ENCODE measurements at places on chromosomes 16 and 17.
A peak's percentile ranks its signal among the peaks of the same experiment; 100 is the strongest.

GRCh38 chr17:41972571-41973407, 6.2 kb downstream of the CNP start:
- DNase-seq: no peak

- DNase-seq: no peak
Measured at GRCh38 chr16:81558077-81558443, 113.5 kb downstream of the CMIP start.

- no peak for DNase-seq
Measured at GRCh38 chr16:17453364-17454038, 17.3 kb downstream of the XYLT1 start.

DNA sequence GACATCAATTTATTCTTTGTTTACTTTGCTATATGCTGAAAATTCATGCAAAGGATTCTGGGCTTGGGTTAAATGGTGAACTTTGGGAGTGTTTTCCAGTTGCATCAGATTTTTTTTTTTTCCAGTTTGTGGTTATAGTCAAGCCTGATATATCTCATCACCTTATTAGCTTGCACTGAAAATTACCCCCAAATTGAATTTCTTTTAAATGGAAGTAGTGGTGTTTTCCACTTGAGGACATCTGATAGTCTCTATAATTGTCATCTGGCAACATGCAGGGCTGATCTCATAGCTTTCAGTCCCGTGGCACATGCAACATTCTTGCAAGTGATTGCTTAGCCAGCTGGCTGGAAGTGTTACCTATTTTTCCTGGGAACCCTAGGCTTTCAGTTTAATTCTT, 4.7 kb upstream of the KRTAP3-1 start:
- DNase-seq: no peak

DNA sequence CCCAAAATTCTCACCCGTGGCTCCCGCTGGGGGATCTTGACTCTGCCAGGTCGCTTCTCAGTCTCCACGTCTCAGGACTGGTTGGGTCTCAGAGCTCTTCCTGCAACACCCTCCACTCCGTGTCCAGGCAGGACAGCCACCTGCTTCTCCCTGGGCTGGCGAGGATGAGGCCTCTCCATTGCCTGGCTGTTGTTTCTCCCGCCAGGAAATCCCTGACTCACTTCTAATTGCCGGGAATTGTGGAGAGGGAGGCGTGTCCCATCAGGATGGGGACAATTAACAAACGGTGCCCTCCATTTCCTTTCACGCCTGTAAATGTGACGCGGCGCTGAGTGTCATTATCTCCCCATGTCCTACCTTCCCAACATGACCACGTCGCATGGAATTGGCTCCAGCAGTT, 204.5 kb downstream of the RBFOX3 start:
- DNase-seq: no peak

GRCh38 chr16:52584354-52585320, 37.7 kb upstream of the TOX3 start:
- DNase-seq: no peak

DNA sequence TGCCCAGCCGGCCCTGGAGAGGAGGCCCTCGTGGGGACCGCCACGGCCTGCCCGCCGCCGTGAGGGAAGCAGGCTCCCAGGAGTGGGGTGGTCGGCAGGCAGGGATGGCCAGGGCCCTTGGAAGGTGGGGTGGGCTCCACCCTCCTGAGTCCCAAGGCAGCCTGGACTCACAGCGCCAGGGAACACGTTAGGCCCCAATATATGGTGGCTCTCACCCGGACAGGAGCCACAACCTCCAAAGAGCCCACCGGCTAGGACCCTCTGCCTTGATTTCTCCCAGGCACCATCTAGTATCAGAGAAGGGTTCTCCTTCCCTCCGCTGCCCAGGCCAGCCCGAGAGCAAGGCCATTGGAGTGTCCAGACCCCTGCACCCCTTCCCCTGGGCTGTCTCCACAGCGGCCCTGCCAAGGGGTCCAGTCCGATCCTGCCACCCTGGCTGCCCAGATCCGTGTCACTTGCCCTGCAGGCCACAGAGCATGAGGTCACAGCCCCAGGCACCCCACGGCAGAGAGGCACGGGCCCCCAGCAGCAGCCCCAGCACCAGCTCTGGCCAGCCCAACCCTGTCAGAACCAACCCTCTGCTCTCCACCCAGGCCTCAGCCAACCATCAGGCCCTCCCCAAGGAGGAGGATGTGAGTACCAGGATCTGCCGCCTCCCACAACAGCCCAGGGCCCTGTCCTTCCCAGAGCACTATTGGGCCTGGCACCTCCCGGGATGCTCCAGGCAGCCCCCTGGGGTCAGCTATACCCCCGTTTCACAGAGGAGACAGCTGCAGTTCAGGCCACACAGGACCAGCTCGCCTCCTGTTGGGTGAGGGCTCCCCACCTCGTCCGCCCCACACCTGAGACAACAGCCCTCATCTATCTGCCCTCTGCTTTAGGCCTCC, 1.1 kb upstream of the AXIN1 start:
- DNase-seq: no peak

GRCh38 chr16:2044541-2044940, 3.1 kb downstream of the NTHL1 start:
- no peak for DNase-seq

DNA sequence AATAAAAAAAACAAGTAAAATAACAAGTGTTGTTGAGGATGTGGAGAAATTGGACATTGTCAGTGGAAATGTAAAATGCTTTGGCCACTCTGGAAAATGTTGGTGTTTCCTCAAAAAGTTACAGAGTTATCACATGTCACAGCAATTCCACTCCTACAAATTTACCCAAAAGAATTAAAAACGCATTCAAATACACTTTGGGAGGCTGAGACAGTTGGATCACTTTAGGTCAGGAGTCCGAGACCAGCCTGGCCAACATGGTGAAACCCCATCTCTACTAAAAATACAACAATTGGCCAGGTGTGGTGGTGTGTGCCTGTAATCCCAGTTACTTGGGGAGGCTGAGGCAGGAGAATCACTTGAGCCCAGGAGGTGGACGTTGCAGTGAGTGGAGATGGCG, 5.6 kb downstream of the TOP3A start:
- DNase-seq: no peak

GRCh38 chr17:81740395-81740961, 28.4 kb downstream of the SLC25A10 start:
- DNase-seq: no peak

DNA sequence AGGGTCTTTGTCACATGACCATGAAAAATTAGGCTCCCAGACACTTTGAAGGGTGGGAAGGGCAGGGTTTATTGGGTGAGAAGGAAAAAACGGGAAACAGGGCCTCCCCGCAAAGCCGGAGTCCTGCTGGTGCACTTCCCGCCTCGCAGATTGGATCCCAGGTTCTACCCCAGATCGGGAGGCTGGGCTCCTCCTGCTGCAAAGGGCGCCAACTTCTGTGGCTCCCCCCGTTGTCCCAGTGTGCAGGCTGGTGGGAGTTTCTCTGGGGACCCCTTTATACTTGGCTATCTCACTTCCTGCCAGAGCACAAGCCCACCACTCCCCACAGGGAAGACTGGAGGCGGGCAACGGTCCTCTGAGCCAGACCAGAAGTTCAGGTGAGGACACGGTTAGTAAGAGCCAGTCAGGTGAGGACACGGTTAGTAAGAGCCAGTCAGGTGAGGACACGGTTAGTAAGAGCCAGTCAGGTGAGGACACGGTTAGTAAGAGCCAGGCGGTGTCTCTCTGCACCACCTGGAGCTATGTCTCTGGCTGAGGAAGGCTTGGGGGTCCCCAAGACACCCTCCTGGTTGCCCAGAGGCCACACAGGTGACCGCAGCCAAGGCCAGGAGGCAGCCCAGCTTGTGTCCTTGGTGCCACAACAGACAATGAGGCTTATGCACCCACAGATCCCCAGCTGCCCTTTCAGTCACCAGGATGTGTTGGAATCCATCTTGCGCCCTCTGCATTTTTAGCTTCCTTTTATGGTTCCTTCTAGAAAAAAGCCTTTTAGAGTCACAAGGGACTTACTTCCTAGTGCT, 48.1 kb upstream of the CHMP6 start:
- DNase-seq: no peak

GRCh38 chr16:29148867-29149272, 164.0 kb downstream of the LAT start:
- DNase-seq: no peak

- peak; percentile 41 for DNase-seq
Measured at GRCh38 chr16:1923299-1924034, 5.3 kb upstream of the HS3ST6 start.

DNA sequence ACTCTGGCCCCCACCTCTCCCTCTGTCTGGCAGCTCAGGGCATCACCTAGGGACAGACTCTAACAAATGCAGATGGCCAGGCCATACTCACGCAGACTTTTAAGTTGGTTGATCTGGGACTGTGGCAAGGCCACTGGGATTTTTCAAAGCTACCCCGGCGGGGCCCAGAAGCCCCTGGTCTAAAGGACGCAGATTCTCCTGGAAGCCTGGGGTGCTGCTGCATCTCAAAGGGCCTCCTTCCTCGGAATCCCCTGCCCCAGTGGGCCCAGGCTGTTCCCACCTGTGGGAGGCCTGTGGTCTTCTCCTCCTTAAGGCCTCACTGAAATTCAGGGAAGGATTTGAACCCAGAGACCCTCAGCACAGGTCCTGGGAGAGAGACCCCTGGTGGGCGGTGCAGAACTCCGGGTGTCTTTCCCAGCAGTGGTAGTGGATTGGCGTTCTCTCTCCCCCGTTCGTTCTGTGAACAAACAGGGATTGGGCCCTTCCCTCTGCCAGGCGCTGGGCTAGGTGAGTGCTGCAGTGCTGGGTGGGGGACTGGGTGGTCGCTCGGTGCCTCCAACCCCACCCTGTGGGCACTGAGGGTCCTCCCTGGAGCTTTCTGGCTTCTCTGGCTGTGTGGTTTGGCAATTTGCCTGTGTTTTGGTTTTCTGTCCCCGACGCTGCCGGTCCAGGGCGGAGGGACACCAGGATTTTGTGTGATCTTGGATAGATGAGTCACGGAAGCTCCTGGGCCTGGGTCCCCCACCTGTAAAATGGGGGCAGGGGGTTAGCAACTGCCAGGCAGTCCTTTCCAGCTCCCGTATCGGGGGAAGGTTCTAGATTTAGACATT, 160.5 kb upstream of the GSE1 start:
- DNase-seq: no peak

DNA sequence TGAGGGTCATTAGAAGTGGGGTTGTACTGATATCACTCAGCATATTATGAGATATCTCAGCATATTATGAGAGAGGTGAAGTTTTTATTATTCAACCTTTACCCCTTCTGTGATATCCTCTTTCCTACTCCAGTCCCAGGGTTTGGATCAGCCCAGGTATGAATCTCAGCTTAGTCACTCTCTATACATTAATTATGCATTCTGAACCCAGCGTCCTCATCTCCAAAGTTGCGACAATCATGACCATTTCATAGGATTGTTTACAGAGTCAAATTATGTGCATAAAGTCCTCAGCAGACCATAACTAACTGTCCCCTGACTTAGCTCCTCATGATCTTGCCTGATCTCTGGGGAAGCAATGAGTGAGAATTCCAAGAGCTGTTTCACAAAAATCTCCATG, 20.5 kb upstream of the BLMH start:
- DNase-seq: no peak

GRCh38 chr16:24139282-24139681, 116.9 kb upstream of the CACNG3 start:
- no peak for DNase-seq

GRCh38 chr16:68927018-68927417, 83.7 kb downstream of the TANGO6 start:
- no peak for DNase-seq

GRCh38 chr16:67193536-67193935, 1.6 kb downstream of the E2F4 start:
- no peak for DNase-seq

- DNase-seq: no peak
Measured at GRCh38 chr17:57516290-57517230, 228.5 kb downstream of the CCDC182 start.

DNA sequence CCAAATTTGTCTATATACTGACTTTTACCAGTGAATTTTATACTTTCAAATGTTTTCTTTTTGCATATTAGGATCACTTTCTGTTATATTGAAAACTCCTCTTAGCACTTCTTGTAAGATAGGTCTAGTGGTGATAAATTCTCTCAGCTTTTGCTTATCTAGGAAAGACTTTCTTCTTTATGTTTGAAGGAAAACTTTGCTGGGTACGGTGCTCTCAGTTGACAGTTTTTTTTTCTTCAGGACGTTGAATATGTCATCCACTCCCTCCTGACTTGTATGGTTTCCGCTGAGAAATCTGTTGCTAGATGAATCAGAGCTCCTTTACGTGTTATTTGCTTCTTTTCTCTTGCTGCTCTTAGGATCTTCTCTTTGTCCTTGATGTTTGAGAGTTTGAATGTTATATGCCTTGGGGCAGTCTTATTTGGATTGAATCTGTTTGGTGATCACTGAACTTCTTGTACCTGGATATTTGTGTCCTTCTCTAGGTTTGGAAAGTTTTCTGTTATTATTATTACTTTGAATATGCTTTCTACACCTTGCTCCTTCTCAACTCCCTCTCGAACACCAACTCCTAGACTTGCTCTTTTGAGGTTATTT, 44.0 kb upstream of the NACA2 start:
- no peak for DNase-seq

Data from HTR-8/SVneo (cell line).